ENCODE measurements at places on chromosomes 16 and 17. TPM values are rescaled to one million over a fixed set of nuclear protein-coding genes. Genes with fewer than 3 reads are reported as not detected.

DNA sequence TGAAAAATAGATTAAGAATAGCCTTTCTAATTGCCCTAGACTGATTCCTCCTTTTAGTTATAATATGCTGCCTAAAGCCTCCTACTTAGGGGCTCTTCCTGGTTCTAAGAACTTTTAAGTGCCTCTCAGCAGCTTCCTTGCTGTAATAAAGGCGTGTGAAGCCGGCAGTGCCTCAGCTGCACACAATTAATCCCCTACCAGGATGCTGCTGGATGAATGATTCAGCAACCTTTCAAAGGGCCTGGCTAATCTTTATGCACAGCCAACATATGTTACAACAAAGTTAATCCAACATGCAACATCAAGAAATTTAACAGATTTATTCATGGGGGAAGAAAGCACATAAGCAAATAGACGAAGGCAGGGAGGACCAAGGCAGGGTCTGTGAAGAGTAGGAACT, 145.2 kb downstream of the PMP22 start:
- no peaks in the 10 kb centered on the region for H3K4me1 ChIP-seq
- H3K4me3 ChIP-seq: no peak overlapping the region
- DNase-seq: no peak
- H3K27ac ChIP-seq: no peak overlapping the region
- peaks cover 2% of the 10 kb centered on the region for H3K27me3 ChIP-seq

EVPLL gene
- total RNA-seq: not detected

CES1 gene
- total RNA-seq: not detected

DNA sequence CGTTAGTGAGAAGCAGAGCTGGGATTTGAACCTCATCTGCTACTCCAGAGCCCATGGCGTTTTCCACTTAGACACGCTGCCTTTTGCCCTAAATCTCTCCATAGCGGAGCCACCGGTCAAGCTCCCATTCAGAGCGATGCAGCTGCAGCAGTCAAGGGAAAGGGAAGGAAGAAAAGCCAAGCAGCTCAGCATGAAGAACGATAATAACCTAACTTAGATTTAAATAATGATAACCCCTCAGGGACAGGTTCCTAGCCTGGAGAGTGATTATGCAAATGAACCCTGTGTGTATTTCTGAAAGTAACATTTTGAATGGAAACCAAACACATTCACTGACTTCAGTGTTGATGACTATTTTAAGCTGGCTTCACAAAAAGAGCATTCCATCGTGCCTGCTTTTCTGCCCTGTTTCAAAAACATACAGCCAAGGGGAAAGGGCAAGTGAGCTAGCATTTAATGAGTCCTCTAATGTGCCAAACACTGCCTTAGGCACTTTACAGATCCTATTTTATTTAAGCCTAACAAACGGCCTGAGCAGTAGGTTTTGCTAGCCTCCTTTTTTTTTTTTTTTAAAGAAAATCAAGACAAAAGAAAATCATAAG, 798.3 kb downstream of the CDH8 start:
- DNase-seq: no peak
- no peaks in the 10 kb centered on the region for H3K36me3 ChIP-seq
- H3K27me3 ChIP-seq: no peaks in the 10 kb centered on the region
- no peak overlapping the region for H3K27ac ChIP-seq

DNA sequence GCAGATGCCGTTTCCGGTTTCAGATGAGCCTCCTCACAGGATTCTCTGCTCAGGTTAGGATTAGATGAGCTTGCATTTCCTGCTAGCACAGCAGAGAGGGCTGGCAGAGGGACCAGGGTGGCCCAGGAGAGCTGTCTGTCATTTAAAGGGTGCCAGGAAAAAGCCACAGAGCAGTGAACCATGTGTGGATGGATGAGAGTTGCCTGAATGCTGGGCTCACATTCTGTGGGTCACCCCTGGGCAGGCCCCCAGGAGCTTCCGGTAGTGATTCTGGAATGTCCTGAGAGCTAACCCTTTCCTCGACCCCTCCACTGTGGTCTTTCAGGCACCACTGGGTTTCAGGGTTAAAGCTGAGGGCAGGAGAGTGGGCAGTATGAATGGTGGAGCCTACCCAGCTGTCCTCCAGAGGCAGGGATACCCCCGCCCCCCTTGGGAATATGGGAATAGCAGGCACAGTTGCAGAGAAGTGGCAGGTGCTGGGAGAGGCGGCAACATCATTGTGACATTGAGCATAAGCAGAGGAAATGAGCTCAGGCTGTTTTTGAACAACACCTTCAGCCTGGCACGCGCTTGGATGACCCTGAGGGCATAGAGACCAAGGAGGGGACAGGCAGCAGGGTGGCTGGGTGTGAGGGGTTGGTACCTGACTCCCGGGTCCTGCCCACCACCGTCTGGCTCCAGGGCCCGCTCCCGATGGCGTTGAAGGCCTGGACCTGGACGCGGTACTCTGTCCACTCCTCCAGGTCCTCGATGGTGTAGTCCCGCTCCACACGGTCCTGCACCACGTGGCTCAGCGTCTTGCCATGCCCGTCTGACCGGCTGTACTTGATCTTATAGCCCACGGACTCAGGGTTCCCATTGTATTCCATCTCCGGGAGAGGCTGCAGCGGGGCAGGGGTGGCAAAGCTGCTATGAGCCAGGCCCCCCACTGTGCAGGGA, 83.0 kb upstream of the CDC42EP4 start:
- no peak overlapping the region for H3K27ac ChIP-seq
- DNase-seq: no peak
- H3K4me1 ChIP-seq: no peaks in the 10 kb centered on the region
- no peaks in the 10 kb centered on the region for H3K27me3 ChIP-seq
- H3K4me3 ChIP-seq: no peak overlapping the region

PDILT gene
- not detected for total RNA-seq

- H3K4me1 ChIP-seq: no peaks in the 10 kb centered on the region
- no peaks in the 10 kb centered on the region for H3K36me3 ChIP-seq
- no peak for DNase-seq
- no peak overlapping the region for H3K27ac ChIP-seq
- no peaks in the 10 kb centered on the region for H3K27me3 ChIP-seq
These were observed 15.5 kb upstream of the SALL1 start for GRCh38 chr16:51166541-51166940.

DNA sequence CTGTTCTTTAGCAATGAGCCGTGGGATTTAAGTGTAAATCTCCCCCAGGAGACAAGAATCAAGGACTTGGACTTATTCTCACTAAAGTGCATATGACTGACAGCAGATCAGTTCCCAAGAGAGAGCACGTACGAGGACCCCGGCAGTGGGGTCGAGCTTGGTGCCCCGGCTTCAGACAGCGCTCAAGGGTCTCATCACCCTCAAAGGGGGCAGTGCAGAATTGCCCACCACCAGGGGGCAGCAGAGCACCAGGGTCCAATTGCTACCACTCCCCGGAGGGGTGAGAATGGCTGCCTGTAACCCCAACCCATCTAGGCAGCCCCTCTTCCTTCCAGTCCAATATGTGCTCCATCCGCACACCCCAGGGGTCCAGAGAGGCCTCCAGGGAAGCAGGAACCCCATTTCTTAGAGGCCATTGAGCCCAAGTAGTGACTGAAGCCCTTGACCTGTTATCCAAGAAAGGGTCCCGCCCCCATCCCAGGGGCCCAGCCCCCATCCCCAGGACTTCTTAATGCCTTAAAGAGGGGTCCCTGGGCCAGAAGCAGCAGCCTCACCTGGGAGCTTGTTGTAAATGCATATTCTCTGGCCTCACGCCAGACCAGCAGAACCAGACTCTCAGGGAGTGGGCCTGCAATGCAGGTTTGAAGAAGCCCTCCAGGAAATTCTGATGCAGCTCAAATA, 86.1 kb downstream of the ZDHHC7 start:
- no peaks in the 10 kb centered on the region for H3K36me3 ChIP-seq
- DNase-seq: peak; percentile 89
- no peaks in the 10 kb centered on the region for H3K27me3 ChIP-seq
- no peaks in the 10 kb centered on the region for H3K4me1 ChIP-seq
- no peak overlapping the region for H3K4me3 ChIP-seq

GRCh38 chr17:60127068-60128064, 22.4 kb upstream of the CA4 start:
- no peak overlapping the region for H3K27ac ChIP-seq
- H3K4me3 ChIP-seq: no peak overlapping the region
- no peaks in the 10 kb centered on the region for H3K27me3 ChIP-seq
- H3K36me3 ChIP-seq: peaks cover 5% of the 10 kb centered on the region
- no peaks in the 10 kb centered on the region for H3K4me1 ChIP-seq

- no peaks in the 10 kb centered on the region for H3K4me1 ChIP-seq
- no peaks in the 10 kb centered on the region for H3K27me3 ChIP-seq
- H3K36me3 ChIP-seq: peaks cover 55% of the 10 kb centered on the region
- no peak overlapping the region for H3K4me3 ChIP-seq
These were observed 43.7 kb upstream of the METRNL start for GRCh38 chr17:83035722-83036121.

CLEC18B gene
- total RNA-seq: 0.21 TPM

- H3K27me3 ChIP-seq: peaks cover 47% of the 10 kb centered on the region
- H3K4me1 ChIP-seq: peaks cover 44% of the 10 kb centered on the region
- peak overlapping the region; percentile 72 for H3K27ac ChIP-seq
- peak overlapping the region; percentile 62 for H3K4me3 ChIP-seq
- H3K36me3 ChIP-seq: peaks cover 20% of the 10 kb centered on the region
These were observed 3.7 kb upstream of the CBX8 start for GRCh38 chr17:79800325-79801155.

DNA sequence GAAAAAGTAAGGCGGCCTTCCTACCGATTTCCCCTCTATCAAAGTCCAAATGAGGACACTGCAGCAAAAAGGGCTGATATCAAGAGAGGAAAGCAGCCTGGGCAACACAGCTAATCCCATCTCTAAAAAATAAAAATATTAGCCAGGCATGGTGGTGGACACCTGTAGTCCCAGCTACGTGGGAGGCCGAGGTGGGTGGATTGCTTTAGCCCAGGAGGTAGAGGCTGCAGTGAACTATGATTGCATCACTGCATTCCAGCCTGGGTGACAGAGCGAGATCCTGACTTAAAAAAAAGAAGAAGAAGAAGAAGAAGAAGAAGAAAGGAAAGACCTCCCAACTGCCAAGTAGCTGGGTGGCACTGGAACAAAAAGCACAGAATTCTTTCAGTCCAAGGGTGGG, 14.4 kb downstream of the CACNB1 start:
- H3K27me3 ChIP-seq: no peaks in the 10 kb centered on the region
- peaks cover 37% of the 10 kb centered on the region for H3K36me3 ChIP-seq
- H3K4me1 ChIP-seq: no peaks in the 10 kb centered on the region
- H3K27ac ChIP-seq: no peak overlapping the region
- no peak for DNase-seq

CACNA1G gene
- total RNA-seq: 0.07 TPM

DNA sequence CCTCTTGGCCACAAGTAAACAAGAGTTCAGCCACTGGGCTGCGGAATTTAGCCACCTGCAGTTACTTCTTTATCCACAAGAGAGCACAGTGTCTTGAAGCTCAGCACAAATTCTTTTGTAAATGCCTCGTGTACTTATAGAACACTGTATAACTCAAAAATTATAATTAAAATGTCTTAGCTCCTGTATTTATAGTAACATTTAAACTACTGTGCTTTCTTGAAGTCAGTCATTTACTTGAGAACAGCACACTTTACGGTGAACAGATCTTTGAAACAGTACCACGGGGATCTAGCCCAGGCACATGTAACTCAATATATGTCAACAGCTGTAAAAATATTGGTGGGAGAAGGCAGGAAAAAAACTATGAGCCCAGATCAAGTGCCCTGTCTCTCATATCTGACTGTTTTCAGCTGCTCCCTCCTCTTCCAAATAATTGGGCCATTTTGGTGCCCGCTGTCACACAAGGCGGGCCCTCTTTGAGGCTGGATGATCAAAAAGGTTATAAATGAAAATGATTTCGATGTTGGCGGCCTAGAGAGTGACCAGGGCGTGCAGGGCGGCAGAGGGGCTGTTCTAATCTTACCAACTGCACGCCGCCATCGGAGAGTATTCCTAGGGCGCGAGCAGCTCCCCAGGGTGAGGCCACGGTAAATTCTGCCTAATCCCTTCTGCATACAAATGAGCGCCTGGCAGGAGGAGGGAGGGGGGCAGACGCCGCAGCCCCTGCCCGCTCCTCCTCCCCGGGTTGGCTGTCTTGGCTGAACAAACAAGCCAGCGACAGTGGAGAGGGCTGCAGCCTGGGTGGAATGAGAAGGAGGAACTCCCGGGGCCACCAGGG, 183.2 kb downstream of the C16orf78 start:
- H3K27me3 ChIP-seq: no peaks in the 10 kb centered on the region
- no peak overlapping the region for H3K27ac ChIP-seq
- no peaks in the 10 kb centered on the region for H3K36me3 ChIP-seq
- H3K4me1 ChIP-seq: no peaks in the 10 kb centered on the region

SLC39A11 gene
- total RNA-seq: 26.1 TPM

NETO2 gene
- 18.9 TPM for total RNA-seq

GRCh38 chr16:2001035-2001434, 8.6 kb downstream of the ZNF598 start:
- DNase-seq: no peak
- no peak overlapping the region for H3K27ac ChIP-seq
- no peak overlapping the region for H3K4me3 ChIP-seq
- no peaks in the 10 kb centered on the region for H3K27me3 ChIP-seq

- H3K27me3 ChIP-seq: no peaks in the 10 kb centered on the region
- no peaks in the 10 kb centered on the region for H3K4me1 ChIP-seq
- no peak overlapping the region for H3K27ac ChIP-seq
- peaks cover 64% of the 10 kb centered on the region for H3K36me3 ChIP-seq
- no peak for DNase-seq
These were observed 112.2 kb upstream of the ZNF750 start for GRCh38 chr17:82952019-82952418.

DNA sequence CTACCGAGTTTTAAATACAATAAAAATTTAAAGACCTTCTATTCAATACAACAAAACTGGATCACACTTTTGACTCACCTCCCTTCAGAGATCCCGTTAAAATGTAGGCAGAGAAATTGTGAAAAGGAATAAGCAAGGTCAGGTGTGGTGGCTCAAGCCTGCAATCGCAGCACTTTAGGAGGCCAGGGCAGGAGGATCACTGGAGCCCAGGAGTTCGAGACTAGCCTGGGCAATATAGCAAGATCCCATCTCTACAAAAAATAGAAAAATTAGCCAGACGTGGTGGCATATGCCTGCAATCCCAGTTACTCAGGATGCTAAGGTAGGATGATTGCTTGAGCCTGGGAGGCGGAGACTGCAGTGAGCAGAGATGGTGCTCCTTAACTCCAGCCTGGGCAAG, 16.7 kb downstream of the CHST5 start:
- no peak overlapping the region for H3K4me3 ChIP-seq
- H3K36me3 ChIP-seq: peaks cover 3% of the 10 kb centered on the region
- DNase-seq: no peak
- H3K27me3 ChIP-seq: peaks cover 11% of the 10 kb centered on the region
- no peak overlapping the region for H3K27ac ChIP-seq
- H3K4me1 ChIP-seq: peaks cover 10% of the 10 kb centered on the region

KRTAP4-5 gene
- total RNA-seq: not detected

KIF18B gene
- total RNA-seq: 42.1 TPM

ZNF205 gene
- 0.47 TPM for total RNA-seq

DNA sequence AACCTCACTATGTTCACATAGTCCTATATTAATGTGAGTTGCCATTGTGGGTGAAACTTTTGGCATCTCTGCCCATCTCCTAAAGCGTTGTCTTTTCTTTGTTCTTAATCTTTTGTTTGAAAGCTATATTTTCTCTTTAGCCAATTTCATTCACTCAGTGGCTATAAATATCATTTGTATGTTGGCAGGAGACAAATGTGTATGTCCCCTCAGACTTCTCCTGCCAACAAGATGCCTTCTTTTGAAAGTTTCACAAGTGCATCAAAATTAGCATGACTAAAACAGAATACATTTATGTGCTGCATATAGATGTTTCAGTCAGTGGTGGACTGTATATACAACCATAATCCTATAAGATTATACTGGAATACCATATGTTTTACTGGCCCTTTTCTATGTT, 109.0 kb downstream of the CA10 start:
- H3K4me3 ChIP-seq: no peak overlapping the region
- H3K27ac ChIP-seq: no peak overlapping the region
- DNase-seq: no peak
- H3K4me1 ChIP-seq: no peaks in the 10 kb centered on the region
- no peaks in the 10 kb centered on the region for H3K27me3 ChIP-seq

MYH1 gene
- not detected for total RNA-seq

CDR2L gene
- total RNA-seq: 1.4 TPM

OR4D1 gene
- total RNA-seq: 0.14 TPM
